ENCODE measurements at places on chromosomes 2 and 18.
A peak's percentile ranks its signal among the peaks of the same experiment; 100 is the strongest.

- DNase-seq: no peak
Observed at GRCh38 chr18:34543356-34543755, 166.7 kb upstream of the DTNA start.

DNA sequence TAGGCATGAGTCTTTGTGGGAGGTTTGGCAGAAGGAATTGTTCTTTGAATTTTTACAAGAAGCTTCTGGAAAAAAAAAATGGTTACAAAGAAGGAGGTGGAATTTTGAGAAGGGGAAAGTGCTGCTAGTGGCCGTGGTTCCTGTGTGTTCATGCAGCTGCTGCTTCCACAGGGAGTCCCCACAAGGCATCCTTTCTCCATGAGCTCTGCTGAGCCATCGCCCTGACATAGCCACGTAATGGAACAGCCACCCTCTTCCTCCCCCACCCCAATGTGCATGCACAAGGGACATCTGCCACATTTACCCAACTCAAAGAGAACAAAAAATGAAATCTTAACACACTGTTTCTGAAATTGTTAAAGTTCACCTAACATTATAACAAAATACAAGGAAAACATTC, 529.7 kb downstream of the SATB2 start:
- no peak for DNase-seq

DNA sequence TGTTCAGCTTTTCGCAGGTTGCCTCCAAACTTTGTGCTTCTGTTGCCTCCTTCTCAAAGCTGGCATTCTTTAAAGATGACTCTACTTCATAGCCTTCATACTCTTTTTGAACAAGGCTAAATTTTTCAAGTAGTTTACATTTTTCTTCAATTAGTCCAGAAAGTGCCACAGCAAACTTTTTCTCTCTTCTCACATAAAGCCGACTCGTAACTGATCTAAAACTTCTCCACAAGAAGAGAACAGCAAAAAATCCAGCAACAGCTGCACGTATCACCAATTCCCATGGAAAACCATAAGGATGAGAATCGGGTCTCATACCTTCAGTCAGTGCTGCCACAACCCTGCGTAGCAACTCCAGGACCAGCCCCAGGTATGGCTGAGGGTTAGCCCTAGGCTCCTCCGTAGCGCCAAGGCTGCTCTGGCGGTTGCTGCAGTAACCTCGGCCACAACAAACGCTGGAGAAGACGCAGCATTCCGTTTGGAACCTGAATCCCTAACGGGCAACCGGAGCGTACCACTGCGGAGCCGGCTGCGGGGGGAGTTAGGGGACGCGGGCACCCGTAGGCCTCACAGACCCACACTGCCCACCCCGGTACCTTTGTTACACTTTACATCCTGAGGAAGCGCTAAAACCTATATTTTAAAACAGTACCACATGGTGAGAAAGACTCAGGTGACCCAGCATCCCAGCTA, at the start of gene CTAGE1:
TSS of gene CTAGE1 (minus strand) at position 420 of the 693 bp plus-strand sequence. CDS start at position 316, 104 bp downstream.
- DNase-seq: no peak

DNA sequence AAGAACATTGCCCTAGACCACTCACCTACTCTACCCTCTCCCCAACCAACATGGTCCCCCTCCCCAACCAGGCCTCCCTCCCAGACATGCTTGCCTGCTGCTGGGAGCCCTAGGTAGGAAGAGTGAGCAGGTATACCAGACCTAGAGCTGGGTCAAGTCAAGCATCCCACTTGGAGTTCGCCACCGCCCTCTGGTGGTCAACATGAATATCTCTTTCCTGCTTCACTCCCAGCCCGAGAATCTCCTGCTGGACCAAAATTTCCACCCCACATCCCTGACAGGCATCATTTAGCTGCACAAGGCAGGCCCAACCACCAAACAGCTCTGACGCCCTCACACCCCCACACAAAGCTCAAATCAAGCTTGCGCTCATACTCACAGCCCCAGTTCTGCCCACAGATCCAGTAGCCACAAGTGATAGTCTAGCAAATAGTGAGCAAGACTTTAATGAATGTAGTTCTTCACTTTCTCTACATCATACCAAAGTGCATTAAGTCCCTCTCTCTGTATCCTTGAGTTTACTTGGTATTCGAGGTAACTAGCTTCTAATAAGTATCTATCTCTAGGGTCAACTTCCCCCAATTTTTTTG, 116.0 kb downstream of the TNS1 start:
- DNase-seq: peak; percentile 51

GRCh38 chr2:236642584-236643291, 73.1 kb downstream of the ACKR3 start:
- DNase-seq: no peak

- DNase-seq: no peak
Observed at GRCh38 chr2:232485757-232486557, 1.7 kb downstream of the ECEL1 start.

DNA sequence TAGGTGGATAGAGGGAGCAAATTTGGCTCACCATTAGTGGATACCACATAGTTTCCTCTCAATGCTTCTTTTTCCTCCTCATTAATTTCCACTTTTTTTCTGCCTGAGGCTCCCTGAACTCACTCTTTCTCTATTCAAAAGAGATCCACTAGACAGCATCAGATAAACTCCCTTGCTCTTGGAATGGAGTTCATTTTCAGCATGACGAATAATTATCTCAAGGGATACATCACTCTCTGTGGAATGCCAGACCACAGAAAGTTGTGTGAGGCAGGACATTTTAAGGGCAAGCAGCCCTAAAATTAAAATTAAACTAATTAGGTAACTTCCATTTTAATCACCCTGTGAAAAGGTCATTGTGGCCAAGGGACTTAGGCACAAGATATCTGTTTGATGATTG, 1920.1 kb upstream of the CELF4 start:
- no peak for DNase-seq

DNA sequence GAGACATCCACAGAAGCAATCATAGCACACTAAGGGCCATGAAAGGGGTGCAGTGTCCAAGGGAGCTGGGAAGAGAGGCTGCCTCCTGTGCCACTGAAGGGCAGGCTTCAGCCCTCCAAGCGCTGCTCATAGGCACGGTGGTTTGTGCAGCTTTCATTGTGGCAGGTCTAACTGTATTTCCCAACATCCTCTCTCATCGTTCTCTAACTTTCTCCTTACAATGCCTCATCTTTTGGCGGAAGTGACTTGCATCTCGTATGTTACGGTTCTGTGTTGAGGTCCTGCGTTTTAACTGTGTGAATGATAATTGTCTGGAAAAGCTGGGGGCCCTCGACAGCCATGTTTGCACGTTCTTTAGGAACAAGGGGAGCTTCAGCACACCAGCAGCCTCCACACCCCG, 213.9 kb downstream of the GBX2 start:
- no peak for DNase-seq

DNA sequence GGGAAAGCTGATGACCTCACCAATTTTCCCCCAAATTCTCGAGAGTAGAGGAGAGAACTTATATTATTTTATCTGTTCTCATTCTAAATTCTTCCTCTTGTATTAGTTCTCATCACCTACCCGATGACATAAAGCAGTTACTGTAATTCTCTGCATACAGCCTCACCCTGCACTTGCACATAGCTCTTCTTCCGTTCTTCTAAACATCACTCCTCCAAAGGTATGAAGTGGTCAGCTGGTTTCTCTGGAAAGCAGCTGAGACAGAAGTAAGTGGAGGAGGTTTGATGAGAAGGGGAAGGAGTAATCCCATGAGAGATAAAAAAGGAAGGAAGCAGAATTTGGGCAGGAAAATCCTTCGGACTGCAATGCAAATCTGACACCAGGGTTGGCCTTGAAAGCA, 39.0 kb downstream of the FBXO48 start:
- DNase-seq: no peak
